ENCODE measurements at places on chromosomes 4 and X. TPM values are rescaled to one million over a fixed set of nuclear protein-coding genes. Genes with fewer than 3 reads are reported as not detected.
A peak's percentile ranks its signal among the peaks of the same experiment; 100 is the strongest.

DNA sequence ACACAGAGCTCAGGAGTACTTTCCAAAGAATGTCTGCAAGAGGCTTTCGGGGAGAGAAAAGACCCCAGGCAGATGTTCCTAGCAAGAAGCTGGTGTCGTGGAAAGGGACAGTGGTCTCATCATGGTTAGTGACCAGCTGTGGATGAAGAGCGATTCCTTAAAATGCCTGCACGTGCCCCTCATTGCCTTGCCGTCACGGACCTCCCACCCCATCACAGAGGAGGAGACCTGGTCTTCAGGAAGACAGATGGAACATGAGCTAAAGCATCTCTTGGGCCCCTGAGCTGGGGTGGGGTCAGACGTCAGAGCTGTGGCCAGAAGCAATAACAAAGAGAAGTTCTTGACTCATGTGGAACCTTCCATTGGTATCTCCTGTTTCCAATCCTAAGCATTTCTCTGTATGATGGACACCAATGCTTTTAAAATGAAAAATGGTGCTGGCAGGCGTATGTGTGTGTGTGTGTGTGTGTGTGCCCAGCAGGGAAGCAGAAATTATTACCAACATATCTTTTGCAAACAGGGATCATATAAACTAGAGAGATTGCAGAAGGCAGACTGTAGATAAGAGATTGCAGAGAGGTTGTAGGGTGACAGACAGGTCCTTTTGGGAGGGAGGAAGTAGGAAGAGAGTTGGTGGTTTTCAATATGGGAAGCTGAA lies 25.2 kb upstream of the ASMTL start:
- no peaks in the 10 kb centered on the region for H3K27me3 ChIP-seq
- H3K4me1 ChIP-seq = no peaks in the 10 kb centered on the region
- no peak overlapping the region for H3K27ac ChIP-seq
- H3K36me3 ChIP-seq = peaks cover 8% of the 10 kb centered on the region

DNA sequence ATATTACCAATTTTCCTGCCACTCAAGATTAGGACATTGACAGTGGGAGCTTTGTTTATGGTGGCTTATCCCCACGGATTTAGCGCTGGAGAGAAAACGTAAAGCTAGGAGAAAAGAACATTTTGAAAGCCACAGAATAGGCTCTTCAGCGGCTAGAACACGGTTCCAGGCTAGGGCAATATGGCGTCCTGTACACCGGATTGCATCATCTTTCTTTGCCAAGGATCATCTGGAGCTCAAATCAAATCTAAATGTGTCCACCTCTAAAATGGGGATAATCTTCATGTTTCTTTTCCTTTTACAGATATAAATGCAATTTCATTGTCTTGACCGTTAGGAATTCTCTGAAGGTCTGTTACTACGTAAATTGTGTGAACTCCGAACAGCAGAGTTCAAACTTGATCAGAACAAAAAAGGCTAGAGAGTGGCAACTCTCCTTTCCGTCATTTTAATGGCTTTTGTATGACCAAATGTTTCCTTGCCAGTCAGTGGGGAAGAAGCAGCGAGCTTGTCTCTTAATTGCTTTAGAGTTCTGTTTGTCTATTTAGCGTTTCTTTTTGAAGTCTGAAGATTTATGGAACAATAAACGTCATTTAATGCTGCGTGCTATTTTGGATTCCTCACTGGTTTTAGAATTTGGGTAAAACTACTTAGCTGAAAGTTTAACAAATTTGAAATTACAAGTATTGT lies 2.6 kb upstream of the WWC2 start:
- H3K4me1 ChIP-seq = peaks cover 24% of the 10 kb centered on the region
- DNase-seq = no peak
- peaks cover 4% of the 10 kb centered on the region for H3K36me3 ChIP-seq
- peaks cover 11% of the 10 kb centered on the region for H3K27me3 ChIP-seq
- H3K4me3 ChIP-seq = peak overlapping the region; percentile 90

GRCh38 chr4:48187813-48188212 lies 53.8 kb upstream of the TXK start:
- peaks cover 4% of the 10 kb centered on the region for H3K36me3 ChIP-seq
- H3K4me1 ChIP-seq = peaks cover 5% of the 10 kb centered on the region
- DNase-seq = no peak
- no peaks in the 10 kb centered on the region for H3K27me3 ChIP-seq
- no peak overlapping the region for H3K27ac ChIP-seq

GRCh38 chrX:14504960-14505538 lies 24.3 kb upstream of the GLRA2 start:
- DNase-seq = no peak
- H3K36me3 ChIP-seq = no peaks in the 10 kb centered on the region
- H3K4me1 ChIP-seq = no peaks in the 10 kb centered on the region

- no peak overlapping the region for H3K27ac ChIP-seq
- DNase-seq = no peak
- H3K4me3 ChIP-seq = no peak overlapping the region
- no peaks in the 10 kb centered on the region for H3K4me1 ChIP-seq
- no peaks in the 10 kb centered on the region for H3K27me3 ChIP-seq
Measured at GRCh38 chrX:54979432-54979831, 14.6 kb downstream of the PFKFB1 start.

DNA sequence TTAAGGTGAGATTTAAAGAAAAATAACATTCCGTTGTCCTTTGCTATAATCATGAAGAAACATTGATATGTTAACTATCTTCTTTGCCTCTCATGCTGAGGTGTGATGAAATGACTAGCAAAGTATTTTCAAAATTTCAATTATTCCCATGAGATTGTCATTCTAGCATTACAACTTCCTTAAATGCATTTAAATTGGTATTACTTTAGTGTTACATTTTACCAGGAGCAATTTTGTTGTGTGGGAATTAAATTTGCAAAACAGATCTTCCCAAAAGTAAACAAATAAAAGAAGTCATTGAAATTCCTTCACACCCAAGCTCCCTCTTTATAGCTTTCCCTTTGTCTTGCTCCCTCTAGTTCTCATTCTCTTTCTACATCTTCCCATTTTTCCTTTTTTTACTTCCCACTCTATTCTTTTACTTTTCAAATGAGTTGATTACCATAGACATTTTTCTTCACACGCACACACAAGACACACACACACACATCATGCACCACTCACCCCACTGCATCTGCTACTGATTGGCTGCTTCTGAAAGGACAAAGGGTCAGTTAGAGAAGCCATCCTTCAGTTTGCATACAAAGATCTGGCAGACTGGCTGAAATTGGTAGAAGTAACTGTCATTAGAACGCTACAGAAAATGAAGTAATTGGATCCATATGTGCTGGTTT lies 10.0 kb upstream of the APELA start:
- H3K27me3 ChIP-seq = no peaks in the 10 kb centered on the region
- no peak overlapping the region for H3K27ac ChIP-seq
- no peak for DNase-seq
- no peaks in the 10 kb centered on the region for H3K4me1 ChIP-seq

DNA sequence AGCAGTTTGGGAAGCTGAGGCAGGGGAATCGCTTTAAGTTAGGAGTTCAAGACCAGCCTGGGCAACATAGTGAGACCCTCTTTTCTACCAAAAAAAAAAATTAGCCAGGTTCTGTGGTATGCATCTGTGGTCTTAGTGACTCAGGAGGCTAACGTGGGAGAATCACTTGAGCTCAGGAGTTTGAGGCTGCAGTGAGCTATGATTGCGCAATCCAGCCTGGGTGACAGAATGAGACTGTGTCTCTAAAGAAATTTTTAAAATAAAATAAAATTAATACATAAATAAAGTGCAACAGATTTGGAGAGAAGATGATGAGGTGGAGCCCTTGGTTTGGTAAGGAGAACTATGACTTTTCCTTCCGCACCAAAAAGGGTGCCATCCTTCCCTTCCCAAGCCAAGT lies 436.9 kb downstream of the NLGN4X start:
- no peaks in the 10 kb centered on the region for H3K36me3 ChIP-seq
- H3K27ac ChIP-seq = no peak overlapping the region
- DNase-seq = no peak
- H3K4me1 ChIP-seq = no peaks in the 10 kb centered on the region
- H3K4me3 ChIP-seq = no peak overlapping the region

Gene PDZD4
- total RNA-seq = 2.6 TPM

DNA sequence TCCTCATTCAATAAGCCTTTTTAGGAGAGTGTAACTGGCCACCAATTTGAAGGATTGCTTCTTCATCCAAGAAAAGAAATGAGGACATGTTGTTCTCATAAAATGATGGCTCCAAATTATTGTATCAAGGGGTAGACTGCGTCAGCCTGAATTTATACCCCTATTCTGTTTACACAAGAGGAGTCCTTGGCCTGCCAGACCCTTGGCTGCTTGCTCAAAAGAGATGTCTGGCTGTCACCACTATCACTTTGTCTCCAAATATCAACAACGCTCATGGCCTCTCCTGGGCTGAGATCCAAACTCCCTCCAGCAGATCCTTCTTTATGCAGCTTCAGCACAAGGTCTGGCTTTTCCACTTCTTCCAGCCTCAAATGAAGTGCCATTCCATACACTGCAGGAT lies 127.9 kb downstream of the OR13H1 start:
- H3K4me3 ChIP-seq = no peak overlapping the region
- H3K27ac ChIP-seq = no peak overlapping the region
- no peaks in the 10 kb centered on the region for H3K4me1 ChIP-seq
- H3K27me3 ChIP-seq = peaks cover 1% of the 10 kb centered on the region
- H3K36me3 ChIP-seq = no peaks in the 10 kb centered on the region

- DNase-seq = no peak
- no peak overlapping the region for H3K27ac ChIP-seq
- no peaks in the 10 kb centered on the region for H3K4me1 ChIP-seq
- no peaks in the 10 kb centered on the region for H3K27me3 ChIP-seq
Measured at GRCh38 chr4:172153719-172154118, 340.5 kb downstream of the GALNTL6 start.

- H3K4me1 ChIP-seq = peaks cover 19% of the 10 kb centered on the region
- no peak overlapping the region for H3K27ac ChIP-seq
- no peak overlapping the region for H3K4me3 ChIP-seq
- H3K36me3 ChIP-seq = no peaks in the 10 kb centered on the region
- no peak for DNase-seq
- peaks cover 3% of the 10 kb centered on the region for H3K27me3 ChIP-seq
Measured at GRCh38 chr4:99642725-99643489, 14.7 kb downstream of the C4orf54 start.

GRCh38 chr4:99078931-99079624 lies 9.5 kb downstream of the ADH5 start:
- no peaks in the 10 kb centered on the region for H3K27me3 ChIP-seq
- no peak for DNase-seq
- no peaks in the 10 kb centered on the region for H3K4me1 ChIP-seq
- no peak overlapping the region for H3K4me3 ChIP-seq
- H3K27ac ChIP-seq = no peak overlapping the region

- no peak overlapping the region for H3K4me3 ChIP-seq
- DNase-seq = no peak
- no peaks in the 10 kb centered on the region for H3K36me3 ChIP-seq
- peaks cover 6% of the 10 kb centered on the region for H3K27me3 ChIP-seq
- H3K27ac ChIP-seq = no peak overlapping the region
- H3K4me1 ChIP-seq = peaks cover 6% of the 10 kb centered on the region
Measured at GRCh38 chrX:15931362-15931761, 76.7 kb upstream of the AP1S2 start.

GRCh38 chrX:17621566-17622270 lies 115.6 kb upstream of the SCML1 start:
- no peaks in the 10 kb centered on the region for H3K4me1 ChIP-seq
- H3K27ac ChIP-seq = no peak overlapping the region
- H3K4me3 ChIP-seq = no peak overlapping the region
- H3K36me3 ChIP-seq = no peaks in the 10 kb centered on the region
- H3K27me3 ChIP-seq = peaks cover 5% of the 10 kb centered on the region

GRCh38 chr4:123876143-123876542 lies 479.5 kb downstream of the SPRY1 start:
- no peaks in the 10 kb centered on the region for H3K27me3 ChIP-seq
- H3K36me3 ChIP-seq = no peaks in the 10 kb centered on the region
- H3K27ac ChIP-seq = no peak overlapping the region
- H3K4me1 ChIP-seq = no peaks in the 10 kb centered on the region

Gene VCX3B
- 0.23 TPM for total RNA-seq

Gene F11
- total RNA-seq = 0.31 TPM

Gene CT45A1
- not detected for total RNA-seq
